Bone marrow (tissue), 2 donors: ENCODE measurements at places on chromosomes 7 and 10.
A peak's percentile ranks its signal among the peaks of the same experiment; 100 is the strongest.

DNA sequence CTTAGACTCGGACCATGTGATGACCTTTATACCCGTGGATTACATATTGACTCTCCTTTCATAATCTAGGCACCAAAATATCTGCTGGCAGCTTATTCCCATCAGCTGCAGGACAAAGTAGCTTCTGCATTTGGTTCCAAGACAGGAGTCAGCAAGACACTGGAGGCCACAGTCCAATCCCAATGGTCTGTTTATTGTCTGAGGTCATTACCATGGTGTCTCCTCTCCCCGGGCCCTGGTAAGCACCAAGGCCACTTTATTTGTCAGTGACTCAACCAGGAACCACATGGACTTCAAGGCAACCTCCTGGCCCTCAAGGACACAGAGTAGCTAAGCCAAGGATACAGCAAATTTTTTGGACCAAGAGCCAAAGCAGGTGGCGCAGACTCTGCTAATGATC lies 36.1 kb downstream of the KCNMA1 start:
- no peak for DNase-seq

- DNase-seq: peak; percentile 50
Observed at GRCh38 chr7:76364198-76364584, 5.4 kb upstream of the YWHAG start.

DNA sequence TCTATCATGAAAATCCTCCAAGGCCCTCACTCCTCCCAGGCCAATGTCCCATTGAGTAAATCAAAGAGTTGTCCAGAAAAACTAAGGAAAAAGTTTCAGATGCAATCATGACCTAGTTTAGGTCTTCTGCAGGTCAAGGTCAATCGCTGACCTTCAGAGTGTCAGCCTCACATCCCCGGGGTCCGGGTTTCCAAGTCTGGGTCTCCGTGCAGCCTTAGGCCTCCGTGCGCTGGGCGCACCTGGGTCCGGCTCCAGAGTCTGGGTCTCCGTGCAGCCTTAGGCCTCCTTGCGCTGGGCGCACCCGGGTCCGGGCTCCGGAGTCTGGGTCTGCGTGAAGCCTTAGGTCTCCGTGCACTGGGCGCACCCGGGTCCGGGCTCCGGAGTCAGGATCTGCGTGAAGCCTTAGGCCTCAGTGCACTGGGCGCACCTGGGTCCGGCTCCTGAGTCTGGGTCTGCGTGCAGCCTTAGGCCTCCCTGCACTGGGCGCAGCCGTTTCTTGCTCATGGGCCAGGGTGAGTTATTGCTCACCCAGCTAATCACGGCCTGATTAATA lies 236.2 kb downstream of the TCERG1L start:
- DNase-seq: no peak

DNA sequence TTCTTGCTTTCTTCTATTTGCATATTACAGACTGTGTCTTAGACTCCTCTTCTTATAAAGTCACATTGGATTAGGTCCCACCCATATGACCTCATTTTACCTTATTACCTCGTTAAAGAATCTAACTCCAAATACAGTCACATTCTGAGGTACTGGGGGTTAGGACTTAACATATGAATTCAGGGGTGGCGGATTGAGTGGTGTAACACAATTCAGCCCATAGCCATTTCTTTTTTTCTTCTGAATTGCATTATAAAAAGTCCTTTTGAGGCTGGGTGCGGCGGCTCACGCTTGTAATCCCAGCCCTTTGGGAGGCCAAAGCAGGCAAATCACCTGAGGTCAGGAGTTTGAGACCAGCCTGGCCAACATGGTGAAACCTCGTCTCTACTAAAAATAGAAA lies 6.8 kb upstream of the HERC4 start:
- DNase-seq: no peak

- no peak for DNase-seq
Observed at GRCh38 chr10:24427678-24428409, 218.9 kb downstream of the KIAA1217 start.

DNA sequence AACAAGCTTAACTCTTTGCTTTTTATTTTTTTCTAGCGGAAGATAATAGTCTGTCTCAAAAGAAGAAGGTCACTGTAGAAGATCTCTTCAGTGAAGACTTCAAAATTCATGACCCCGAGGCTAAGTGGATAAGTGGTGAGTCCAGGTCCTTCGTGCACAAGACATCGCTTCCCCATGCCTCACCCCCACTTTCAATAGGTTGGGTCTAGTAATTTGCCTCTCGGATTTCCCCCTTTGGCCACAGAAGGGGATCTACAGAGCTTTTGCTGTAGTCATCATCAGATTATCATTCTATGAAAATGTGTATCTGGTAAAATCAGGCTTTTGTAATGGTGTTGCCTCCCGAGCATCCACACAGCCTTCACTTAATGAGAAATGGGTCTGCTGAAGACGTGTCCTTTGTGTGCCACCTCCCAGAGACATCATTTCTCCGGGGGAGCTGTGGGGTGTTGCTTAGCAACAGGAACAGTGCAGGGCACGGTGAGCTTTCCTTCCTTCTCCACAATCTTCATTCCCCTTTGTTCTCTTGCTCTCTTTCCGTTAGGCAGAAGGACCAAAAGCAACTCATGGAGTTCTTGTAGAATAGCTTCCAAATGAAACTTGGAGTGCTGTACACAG lies 422.8 kb downstream of the DPP6 start:
- no peak for DNase-seq

DNA sequence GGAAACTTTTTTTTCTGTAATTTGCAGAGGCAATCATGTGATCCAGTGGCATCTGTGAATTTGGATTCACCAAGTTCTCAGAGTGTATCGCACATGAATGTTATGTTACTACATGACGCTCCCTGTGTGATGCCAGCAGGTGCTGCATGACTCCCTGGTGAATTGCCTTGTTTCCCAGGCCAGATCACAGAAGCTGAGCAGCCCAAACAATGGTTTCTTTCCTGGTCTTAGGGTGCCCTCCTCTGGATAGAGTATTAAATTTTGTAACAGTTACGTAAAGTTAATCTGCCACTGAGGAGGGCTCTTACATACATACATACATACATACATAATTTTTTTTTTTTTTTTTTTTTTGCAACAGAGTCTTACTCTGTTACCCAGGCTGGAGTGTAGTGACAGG lies 3.6 kb downstream of the ZSCAN21 start:
- DNase-seq: peak; percentile 70

DNA sequence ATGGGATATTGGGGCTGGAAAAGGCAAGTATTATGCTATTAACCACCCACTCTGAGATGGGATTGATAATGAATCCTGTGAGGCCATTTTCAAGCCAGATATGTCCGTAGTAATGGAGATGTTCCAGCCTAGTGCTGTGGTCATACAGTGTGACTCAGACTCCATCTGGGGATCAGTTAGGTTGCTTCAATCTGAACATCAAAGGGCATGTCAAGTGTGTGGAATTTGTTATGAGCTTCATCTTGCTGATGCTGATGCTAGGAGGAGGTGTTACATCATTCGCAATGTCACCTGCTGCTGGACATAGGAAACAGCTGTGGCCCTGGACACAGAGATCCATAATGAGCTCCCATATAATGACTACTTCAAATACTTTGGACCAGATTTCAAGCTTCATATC lies 144.7 kb downstream of the PLCE1 start:
- no peak for DNase-seq

DNA sequence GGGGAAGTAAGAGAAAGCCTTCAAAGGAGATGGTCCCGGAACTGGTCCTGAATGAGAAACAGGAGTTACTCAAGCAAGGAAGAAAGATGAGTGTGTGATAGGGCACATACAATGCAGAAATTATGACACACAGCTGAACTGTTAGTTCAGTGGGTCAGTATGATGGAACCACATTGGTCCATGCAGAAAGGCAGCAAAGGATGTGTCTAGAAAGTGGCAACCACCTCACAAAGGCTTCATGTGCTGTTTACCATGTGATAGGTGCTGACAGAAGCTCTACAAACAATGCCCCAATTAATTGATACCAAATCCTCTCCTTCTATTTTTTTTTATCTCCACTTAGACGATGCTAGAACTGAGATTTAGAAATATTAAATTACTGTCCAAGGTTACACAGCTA lies 258.3 kb downstream of the RELN start:
- DNase-seq: no peak

GRCh38 chr10:86085686-86086085 lies 280.9 kb downstream of the GRID1 start:
- no peak for DNase-seq

DNA sequence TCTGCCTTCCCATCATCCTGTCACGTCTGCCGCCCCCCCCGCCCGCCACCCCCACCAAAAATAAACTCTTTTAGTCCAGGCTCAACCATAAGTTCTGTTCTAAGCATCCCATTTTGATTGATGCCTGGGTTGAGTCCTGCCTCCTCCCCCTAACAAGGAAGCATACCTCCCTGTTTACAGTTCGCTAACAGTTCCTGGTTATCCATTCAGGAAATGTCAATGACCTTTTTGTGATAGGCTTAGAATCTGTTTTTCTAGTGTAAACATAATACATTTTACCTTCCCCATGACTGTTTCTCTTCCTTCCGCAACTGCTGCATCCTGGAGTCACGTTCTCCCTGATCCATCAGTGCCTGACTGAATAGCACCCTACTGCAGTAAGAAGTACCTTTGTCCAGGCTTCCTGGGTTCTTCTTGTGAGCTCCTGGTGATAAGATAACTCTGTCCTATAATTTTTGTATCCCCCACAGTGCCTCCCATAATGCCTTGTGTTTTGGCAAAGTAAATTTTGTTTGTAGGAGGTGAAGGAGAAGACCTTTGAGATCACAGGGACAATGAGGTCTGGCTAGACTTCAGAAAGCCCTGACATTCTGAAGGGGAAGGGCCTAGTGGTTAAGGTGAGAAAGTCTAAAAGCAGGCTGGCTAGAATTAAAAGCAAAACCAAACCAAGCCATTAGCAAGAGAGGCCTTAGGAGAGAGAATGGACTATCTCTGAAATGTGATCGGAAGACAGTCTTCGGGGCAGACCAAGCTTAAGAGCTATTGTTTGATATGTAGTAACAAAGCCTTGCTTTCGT lies 7.3 kb downstream of the AGFG2 start:
- no peak for DNase-seq

DNA sequence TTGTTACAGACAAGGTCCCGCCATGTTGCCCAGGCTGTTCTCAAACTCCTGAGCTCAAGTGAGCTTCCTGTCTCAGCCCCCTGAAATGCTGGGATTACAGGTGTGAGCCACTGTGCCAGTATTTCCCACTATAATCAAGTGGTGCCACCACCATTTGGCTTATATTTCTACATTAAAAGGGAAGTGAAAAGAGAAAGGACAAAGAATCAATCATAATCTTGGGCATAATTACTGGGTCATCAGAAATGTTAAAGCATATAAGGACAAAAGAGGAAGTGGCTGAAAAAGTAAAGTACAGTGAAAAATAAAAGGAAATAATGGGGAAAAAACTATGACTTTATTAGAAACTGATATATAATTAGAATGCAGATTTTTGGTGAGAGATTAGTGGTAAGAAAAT lies 25.7 kb upstream of the ENTPD1 start:
- no peak for DNase-seq

DNA sequence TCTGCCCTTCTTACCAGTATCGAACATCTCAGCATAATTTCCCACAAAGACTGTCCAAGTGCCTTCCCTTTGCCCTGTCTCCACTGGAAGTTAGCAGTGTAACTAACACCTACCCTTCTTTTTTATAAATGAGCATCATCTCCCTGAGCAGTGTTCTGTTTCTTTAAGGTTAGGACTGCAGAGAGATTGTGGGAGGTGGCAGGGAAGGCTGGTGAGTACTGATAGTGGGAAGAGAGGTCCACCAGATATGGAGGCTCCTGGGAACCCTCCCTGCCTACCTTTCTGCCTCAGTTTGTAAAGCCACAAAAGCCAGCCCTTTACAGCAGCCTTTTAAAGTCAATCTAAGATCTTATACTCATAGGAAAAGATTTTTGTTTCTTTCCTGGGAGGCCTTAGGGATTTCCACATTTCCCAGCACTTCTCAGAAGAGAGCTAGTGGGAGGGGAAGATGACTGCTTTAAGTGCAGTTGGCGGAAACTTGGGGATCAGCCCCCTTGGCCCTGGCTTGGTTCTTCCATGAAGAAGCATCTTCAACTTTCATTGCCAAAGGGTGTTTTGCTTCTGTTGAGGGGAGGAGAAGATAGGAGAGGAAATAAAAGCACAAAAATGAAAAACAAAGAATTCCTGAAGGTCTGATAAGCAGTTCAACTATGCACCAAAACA lies 36.6 kb upstream of the CALD1 start:
- no peak for DNase-seq

GRCh38 chr10:65377687-65378086 lies 1548.1 kb upstream of the LRRTM3 start:
- no peak for DNase-seq

- DNase-seq: no peak
Observed at GRCh38 chr10:12868229-12868628, 133.3 kb downstream of the CCDC3 start.

DNA sequence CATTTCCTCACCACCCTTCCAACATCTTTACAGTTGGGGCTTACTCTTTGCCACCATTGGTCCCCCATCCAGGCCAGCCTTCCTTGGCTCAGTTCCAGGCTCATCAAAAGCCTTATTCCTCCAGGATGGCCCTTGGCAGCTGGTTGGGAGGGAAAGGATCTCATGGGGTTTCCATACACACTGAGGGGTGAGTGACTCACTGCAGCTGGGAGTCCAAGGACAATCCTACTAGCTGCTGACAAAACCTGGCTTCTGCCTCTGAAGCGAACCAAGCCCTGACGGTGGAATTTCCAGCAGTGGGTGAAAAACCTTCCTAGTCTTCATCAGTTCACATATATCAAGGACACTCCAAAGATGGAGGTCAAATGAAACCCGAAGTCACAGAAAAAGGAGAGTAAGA lies 22.9 kb downstream of the CRHR2 start:
- DNase-seq: no peak

GRCh38 chr7:57198801-57199200 lies 66.6 kb upstream of the ZNF479 start:
- no peak for DNase-seq

- no peak for DNase-seq
Observed at GRCh38 chr10:104336821-104337467, 1.3 kb downstream of the ITPRIP start.

DNA sequence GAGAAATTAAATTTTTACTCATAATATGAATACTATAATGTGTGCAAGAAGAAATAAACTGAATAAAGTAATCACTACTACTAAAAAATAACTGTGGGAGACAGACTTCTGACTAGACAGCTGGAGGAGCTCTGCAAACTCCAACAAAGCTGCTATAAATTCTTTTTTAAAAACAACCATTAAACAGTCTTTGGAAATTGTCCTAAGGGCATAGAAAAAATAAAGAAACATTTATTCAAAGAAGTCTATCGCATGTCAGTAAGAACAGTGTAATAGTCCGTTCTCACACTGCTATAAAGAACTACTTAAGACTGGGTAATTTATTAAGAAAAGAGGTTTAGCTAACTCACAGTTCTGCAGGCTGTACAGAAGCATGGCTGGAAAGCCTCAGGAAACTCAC lies 56.0 kb downstream of the ZPBP start:
- DNase-seq: no peak

- no peak for DNase-seq
Observed at GRCh38 chr7:103794424-103794823, 195.0 kb downstream of the RELN start.

DNA sequence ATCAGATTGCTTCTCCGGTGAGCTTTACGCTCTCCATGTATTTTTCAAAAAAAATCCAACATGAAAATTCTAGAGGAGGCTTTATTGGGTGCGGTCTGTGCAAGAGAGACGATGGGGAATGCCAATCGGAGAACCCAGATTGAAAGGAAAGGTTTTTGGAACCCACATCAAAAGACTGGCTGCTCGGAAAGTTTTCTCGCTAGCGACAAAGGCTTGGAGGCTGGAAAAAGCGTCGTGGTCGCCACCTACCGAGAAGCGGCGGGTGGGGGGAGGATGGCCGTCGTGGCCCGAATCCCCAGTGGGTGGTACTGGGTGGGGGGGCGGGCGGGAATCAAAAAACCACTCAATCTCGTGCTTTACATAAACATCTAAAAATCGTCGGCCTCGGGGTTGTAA lies 1.1 kb upstream of the GTF2I start:
- DNase-seq: peak; percentile 7
